Dermis blood vessel endothelial cell (primary cell): ENCODE measurements at places on chromosomes 11 and 22. TPM values are rescaled to one million over a fixed set of nuclear protein-coding genes. Genes with fewer than 3 reads are reported as not detected.

DNA sequence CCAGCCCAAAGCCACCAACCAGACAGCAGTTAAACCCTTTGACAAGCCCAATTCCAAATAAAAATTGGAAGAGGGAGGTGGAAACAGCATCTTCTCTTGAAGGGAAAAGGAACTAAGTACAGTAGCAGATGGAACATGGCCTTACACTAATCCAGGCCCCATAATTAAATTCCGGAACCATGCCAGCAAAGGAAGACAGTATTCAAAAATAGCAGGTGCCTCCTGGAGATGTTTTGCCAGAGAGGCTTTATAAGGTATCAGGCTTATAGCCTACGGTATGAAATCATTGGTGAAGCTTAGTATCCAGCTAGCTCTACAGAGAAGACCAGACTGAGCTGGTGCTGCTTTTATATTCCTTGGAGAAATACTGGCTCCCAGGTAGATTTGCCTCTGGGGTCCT, 344.1 kb upstream of the API5 start:
- no peak for DNase-seq

Gene PKP3
- total RNA-seq, result 0.09 and 0.68 TPM in 2 replicates

Gene TPBGL
- 0.17 TPM in 1 of 2 replicates, not detected in the other for total RNA-seq

DNA sequence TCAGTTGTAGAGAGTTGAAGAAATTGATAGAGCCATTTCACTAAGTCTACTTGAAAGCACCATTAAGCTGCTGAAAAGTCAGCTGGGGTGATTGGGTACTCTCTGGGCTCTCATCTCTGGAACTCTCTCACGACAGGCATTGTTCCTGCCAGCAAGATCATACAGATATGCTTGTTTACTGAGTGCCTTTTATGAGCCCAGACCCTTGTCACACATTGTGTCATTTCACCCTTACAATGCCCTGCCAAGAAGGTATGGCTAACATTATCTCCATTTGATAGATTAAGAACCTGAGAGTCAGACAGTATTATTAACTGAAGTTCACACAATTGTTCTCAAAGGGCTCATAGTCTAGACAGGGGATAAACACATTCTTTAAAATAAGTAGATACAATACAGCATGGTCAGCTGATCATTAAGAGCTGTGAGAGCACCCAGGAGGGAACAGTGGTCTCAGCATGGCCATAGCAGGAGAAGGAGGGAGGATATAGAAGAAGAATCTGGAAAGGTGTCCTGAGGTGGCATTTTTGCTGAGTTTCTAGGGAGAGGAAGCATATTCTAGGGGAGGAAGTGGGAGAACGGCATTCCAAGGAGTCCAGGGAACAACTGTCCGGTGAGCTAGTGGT, 580.5 kb downstream of the INSC start:
- DNase-seq, result no peak

Gene GLYAT
- total RNA-seq, result under 0.01 TPM in 1 of 2 replicates, not detected in the other

DNA sequence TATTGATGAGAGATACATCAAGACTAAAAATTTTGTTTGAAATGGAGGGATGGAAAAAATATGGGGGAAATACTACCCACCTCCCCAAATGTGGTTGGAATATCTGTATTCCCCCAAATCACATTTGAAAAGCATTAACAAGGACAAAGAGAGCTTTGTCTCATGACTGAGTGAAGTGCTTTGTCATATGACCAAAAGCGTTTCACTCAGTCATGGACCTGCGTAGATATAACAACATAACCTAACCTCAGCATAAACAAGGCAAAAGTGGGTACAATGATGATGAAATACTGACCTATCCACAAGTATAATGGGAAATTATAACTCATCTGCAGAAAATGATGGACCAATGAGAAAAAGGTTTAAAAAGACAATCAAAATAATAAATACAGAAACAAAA, 418.3 kb downstream of the TBC1D22A start:
- no peak for DNase-seq

Gene HBB
- total RNA-seq, result not detected in 2 replicates

DNA sequence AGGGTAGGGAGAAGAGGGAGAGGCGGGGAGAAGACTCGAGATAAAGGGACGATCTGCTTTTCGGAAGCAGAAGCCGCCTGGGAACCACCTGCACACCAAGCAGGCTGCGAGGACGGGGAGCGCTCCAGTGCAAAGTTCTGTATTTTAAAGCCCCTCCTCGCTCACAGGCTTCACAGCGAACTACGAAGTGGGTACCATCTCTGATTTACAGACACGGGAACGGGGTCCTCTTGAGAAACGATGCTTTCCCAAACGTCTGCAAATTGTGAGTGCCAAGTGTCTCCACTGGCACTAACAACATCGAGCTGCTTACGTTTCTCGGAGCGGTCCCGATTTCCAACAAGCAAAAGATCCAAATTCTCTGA, 700 bp upstream of the STX3 start:
- peak; percentile 46 for DNase-seq

Gene LMNTD2
- total RNA-seq, result 1.3 and 2.6 TPM in 2 replicates

Gene FBLN1
- 0.34 and 0.56 TPM in 2 replicates for total RNA-seq

DNA sequence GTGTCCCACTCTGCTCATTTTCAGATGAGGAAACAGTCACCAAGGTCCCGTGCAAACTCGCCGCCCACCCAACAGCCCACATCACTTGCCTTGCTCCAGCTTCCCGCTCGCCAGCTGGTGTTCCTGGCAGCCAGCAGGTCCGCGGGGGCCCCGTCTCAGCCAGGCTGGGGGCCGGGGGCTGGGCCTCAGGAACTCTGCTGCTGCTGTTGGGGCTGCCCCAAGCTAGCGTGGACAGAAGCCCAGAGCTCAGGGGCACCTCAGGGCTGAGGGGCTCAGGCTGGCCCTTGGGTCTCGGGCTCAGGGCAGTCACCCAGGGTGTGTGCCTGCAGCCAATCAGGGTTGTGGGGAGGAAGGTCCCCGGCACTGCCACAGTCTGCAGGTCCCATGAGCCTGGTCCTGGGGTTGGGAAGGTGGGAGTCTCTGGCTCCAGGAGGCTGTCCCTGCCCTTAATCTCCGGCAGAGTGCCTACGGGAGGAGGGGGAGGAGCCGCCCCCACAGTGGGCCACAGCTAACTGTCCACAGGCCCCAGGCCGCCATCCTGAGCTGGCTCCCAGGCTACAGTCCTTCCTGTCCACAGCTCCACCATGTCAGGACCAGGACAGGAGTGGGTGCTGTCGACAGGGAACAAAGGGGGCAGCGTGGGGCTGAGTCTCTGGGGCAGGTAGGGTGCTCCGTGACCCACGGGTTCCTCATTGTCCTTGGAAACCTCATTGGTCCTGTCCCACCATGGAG, 65.2 kb downstream of the ARFGAP3 start:
- DNase-seq, result no peak

DNA sequence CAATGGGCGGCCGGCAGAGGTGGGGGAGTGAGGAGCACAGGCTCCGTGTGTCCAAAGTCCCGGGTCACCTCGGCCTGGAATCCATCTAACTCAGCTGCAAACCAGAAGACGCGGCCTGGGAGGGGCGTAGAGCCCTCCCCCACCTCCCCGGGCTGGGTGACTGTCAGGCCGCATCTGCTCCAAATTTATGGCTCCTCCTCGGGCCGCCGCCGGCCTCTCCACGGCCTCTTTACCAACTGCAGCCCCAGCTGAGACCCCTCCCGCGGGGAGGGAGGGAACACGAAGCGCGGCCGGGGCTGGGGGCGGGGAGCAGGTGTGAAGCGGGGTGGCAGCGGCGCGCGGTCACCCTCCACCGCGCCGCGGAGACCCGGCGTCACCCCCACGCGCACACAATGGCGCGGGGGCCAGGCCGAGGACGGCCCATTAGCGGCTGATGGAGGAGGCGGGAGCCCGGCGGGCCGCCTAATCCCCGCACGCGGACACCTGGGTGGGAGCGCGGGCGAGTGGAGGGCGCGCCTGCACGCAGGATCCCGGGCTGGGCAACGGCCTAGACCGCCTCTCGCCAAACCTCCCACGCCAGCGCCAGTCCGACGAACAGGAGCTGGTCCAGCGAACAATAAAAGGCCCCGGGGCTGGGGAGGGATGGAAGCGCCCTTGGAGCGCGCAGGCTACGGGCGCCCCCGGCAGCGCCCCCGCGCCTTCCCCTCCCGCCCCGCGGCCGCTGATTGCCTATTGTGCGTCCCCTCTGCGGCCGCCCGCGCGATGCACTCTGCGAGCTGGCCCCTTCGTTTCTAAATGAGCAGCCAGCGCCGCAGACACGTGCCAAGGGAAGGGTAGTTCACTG, 25.9 kb upstream of the ROBO3 start:
- peak; percentile 13 for DNase-seq

Gene BRMS1
- total RNA-seq, result 65.7 and 71.8 TPM in 2 replicates

DNA sequence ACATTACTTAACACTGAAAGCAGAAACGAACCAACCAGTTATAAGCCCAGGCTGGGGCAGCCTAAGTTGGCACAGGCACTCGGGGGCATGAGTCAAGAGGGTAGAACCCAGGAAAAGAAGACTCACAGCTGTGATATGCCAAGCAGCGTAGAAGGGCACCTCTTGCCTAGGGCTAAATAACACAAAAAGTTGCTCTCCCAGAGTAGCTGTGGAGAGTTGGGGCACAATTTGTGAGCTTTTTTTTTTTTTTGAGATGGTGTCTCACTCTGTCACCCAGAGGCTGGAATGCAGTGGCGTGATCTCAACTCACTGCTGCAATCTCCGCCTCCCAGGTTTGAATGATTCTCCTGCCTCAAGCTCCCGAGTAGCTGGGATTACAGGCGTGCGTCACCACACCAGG, 8.8 kb downstream of the CLMP start:
- DNase-seq, result no peak

Gene OR52I2
- total RNA-seq, result not detected in 2 replicates

Gene RFPL1
- not detected in 2 replicates for total RNA-seq

DNA sequence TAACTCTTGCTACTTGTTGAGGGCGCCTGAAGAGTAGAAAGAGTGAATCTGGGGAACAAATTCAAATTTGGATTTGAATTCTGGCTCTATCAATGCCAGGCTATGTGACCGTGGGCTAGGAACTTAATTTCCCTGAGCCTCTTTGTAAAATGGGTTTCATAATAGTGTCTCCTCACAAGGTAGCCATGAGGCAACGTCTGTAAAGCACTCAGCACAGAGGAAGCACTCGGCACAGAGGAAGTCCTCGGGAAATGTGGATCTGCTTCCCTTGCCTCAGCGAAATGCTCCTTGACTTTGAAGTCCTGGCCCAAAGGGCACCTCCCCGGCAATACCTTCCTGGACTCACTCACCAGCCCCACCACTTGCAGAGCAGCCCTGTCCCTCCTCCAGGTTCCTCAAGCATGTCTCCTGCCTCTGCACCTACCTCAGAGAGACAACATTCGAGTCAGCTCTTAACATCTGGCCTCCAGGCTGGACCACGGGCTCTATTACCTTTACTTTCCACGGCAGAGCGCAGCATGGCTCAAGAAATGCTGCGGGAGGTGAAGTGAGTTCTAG, 17.7 kb downstream of the CD6 start:
- DNase-seq, result no peak

DNA sequence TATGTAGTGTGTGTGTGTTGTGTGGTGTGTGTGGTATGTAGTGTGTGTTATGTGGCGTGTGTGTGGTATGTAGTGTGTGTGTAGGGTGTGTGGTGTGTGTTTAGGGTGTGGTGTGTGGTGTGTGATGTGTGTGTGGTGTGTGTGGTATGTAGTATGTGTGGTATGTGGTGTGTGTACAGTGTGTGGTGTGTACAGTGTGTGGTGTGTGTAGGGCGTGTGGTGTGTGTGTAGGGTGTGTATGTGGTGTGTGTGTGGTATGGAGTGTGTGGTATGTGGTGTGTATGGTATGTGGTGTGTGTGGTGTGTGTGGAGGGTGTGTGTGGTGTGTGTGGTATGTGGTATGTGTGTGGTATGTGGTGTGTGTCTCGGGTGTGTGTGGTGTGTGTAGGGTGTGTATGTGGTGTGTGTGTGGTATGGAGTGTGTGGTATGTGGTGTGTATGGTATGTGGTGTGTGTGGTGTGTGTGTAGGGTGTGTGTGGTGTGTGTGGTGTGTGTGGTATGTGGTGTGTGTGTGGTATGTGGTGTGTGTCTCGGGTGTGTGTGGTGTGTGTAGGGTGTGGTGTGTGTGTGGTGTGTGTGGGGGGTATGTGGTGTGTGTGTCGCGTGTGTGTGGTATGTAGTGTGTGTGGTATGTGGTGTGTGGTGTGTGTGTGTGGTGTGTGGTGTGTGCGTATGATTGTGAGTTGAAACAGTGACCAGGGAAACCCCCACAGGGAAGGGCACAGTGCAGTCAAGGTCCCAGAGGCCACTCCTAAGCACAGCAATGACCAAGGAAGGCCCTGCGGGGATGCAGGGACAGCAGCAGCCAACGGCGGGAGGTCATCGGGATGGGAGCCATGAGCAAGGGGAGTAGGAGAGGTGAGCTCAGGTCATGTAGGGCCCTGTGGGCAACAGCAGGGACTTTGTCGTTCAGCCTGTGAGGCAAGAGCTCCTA, 2.9 kb upstream of the PPP6R2 start:
- DNase-seq, result no peak

- DNase-seq, result no peak
Measured at GRCh38 chr11:88341522-88342251, 4.2 kb upstream of the CTSC start.

GRCh38 chr11:103488579-103488978, 379.4 kb downstream of the DYNC2H1 start:
- DNase-seq, result no peak

- no peak for DNase-seq
Measured at GRCh38 chr11:133579165-133580031, 47.1 kb upstream of the OPCML start.

DNA sequence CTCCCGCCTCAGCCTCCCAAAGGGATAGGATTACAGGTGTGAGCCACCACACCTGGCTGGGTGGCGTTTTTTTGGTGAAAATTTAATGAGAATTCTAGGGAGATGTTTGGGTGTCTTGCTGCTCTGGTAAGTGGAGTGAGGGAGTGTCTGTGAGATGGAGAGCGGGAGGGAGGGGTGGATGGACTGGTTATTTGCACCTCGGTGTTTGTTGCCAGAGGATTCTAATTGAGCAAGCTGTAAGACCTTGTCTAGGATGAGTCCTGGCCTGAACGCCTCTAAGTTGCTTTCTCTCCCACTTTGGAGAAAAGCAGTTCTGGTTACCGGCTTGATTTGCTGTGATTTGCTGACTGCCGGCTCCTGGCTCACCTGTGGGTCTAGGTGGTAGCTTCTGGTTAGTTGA, 22.0 kb upstream of the GRAMD4 start:
- DNase-seq, result no peak

DNA sequence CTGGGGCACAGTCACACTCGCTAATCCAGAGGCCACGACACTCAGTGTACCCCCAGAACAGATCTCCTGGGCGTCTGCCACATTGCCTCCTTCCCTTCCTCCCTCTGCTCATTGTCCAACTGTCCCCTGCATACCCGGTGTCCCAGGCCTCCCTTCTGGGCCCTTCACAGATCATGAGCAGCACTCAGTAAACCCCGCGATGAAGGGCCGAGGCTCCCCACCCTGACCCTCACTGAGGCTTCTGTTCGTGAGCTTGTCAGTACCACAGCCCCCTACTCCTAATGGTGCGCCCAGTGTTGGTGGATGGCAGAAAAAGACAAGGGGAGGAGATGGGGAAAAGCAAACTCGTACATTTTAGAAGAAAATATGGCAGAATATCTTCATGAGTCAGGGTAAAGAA, 12.6 kb downstream of the RSPH14 start:
- DNase-seq, result no peak

- no peak for DNase-seq
Measured at GRCh38 chr11:36398231-36398953, 102.3 kb downstream of the PRR5L start.

GRCh38 chr11:102810950-102811660, 13.1 kb upstream of the MMP1 start:
- peak; percentile 69 for DNase-seq

- DNase-seq, result no peak
Measured at GRCh38 chr11:36033082-36033751, 89.4 kb downstream of the LDLRAD3 start.

Gene DERL3
- total RNA-seq, result 0.68 and 1.3 TPM in 2 replicates
